GM10248 (cell line): ENCODE measurements at places on chromosomes 16 and 17.

DNA sequence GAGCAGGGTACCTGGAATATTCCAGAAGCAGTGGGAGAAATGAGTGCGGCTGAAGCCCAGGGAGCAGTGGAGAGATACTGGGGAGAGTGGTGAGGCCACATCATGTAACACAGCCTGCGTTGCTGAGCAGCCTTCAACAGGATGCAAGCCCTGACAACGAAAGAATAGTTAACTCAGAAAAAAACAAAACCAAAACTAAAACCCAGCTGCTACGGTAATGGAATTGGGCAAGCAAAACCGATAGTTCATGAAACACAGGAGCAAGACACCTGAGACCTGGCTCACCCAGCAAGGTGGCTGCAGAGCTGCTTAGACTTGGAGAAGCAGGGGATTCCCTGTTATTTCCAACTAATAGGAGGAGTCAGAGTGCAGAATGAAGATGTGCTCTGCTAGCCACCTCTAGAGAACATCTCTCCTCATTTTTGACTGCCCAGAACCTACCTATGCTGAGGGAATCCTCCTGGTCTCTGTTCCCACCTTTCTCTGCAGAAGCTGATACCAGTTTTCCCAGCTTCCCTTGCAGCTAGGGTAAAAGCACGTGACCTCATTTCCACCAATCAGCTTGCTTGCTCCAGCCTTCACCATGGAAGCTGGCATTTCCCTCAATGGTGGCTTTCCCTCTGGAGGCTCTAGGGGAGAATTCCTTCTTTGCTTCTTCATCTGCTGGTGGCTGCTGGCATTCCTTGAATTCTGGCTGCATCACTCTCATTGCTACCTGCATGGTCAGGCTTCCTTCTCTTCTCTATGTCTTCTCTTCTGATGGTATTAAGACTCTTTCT, 59.4 kb upstream of the XYLT1 start:
- peak; percentile 59 for DNase-seq

DNA sequence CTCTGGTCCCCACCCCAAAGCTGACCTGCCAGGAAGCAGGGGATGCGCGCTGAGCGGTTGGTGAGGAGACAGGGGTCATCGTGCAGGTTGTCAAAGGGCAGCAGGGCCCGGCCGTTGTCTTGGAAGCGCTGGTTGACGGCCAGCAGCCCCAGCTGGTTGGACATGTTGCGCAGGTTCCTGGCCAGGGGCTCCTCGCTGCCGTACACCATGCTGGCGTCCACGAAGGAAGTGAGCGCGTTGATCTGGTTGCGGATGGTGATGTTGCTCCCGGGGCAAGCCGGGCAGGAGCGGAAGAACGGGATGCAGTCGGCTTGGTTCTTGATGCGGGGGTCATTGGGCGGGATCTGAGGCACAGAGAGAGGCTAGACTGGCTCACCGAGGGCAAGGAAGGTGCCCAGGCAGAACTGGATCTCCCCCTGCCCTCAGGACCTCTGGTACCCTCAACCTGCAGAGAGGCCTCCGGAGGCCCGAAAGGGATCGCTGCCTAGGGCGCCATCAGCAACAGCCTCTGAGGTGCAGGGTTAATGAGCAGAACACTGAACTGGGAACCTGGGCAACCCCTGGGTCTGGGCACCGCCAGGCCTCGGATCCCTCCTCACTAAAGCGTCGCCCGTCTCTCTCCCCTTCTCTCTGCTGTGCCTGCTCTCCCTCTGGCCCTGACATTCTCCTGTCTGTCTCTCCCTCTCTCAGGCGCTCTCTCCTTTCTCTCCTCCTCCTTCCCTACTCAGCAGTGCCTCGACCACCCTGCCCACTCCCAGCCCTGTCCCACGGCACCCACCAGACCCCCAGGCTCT, 2.7 kb downstream of the MPO start:
- peak; percentile 22 for DNase-seq

DNA sequence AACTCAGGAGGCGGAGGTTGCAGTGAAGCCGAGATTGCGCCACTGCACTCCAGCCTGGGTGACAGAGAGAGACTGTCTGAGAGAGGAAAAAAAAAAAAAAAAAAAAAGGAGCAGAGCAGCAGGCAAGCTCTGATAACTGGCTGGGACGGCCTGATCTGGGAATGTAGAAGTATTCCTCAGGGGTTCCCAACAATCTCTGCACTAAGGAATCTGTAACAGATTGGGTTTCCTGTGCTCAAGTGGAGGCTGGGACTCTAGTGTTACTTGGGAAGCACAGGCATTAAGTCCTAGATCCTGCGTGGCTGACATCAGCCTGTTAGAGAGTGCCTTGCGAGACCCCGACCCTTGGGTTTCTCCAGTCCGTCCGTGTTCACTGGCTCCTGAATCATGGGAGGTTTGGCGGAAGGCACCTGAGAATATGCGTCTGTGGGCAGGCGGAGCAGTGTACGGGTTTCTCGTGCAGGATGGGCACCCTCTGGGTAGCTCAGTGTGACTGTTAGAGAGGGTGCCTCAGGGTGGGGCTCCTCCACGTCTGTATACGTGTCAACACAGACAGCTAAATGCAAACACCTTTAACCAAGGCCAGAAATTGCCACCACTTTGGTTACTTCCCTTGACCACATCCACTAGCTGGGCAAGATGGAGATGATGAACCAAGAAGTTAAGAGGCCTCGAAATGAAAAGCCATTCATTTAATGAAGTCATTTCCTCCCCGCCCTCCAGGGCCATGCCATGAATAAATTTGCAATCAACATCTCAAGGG, 174.9 kb upstream of the RPL38 start:
- no peak for DNase-seq

GRCh38 chr16:87712184-87712762, 53.5 kb downstream of the KLHDC4 start:
- DNase-seq = no peak

GRCh38 chr17:19260958-19261357, 23.8 kb downstream of the EPN2 start:
- DNase-seq = no peak

DNA sequence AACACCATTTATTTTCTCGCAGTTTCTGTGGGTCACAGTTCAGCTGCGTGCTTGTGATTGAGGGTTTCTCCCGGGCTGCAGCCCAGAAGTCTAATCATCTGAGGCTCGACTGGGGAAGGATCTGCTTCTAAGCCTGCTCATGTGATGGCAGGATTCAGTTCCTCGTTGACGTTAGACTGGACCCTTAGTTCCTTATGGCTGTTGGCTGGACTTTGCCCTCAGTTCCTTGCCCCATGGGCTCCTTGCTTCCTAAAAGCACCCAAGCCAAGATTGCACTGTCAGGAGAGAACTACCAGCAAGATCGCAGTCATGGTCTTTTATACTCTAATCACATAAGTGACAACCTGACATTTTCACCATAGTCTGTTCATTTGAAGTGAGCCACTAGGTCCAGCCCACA, 250.0 kb downstream of the PRKCA start:
- DNase-seq = no peak

GRCh38 chr17:68892658-68893057, 62.5 kb downstream of the ABCA8 start:
- DNase-seq = no peak

DNA sequence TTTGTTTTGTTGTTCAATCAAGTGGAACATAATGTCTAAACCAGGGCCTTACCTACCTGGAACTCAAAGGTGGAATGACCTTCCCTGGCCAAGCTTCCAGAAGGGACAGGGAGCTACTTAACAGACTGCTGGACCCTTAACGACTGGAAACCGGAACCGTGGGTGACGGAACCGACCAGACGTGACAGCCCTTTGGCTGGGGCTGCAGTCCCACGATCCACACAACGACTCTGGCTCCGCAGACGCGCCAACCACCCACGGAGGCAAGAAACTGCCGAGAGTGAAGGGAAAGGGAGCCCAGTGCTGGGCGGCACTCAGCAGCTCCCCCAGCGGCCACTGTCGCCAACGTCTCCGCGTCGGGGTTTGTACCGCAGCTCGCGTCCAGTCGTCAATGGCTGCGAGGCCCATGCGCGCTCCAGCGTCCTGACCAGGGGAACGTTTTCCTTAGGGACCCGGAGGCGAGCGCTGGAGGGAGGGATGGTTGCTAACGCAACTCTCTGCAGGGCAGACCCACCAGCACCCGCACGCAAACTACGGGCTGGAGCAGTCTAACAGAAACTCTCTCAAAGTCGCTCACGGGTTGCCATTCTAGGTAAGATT, 5.5 kb upstream of the KIF22 start:
- DNase-seq = peak; percentile 79

- DNase-seq = no peak
Measured at GRCh38 chr16:55662644-55663031, 6.8 kb downstream of the SLC6A2 start.

DNA sequence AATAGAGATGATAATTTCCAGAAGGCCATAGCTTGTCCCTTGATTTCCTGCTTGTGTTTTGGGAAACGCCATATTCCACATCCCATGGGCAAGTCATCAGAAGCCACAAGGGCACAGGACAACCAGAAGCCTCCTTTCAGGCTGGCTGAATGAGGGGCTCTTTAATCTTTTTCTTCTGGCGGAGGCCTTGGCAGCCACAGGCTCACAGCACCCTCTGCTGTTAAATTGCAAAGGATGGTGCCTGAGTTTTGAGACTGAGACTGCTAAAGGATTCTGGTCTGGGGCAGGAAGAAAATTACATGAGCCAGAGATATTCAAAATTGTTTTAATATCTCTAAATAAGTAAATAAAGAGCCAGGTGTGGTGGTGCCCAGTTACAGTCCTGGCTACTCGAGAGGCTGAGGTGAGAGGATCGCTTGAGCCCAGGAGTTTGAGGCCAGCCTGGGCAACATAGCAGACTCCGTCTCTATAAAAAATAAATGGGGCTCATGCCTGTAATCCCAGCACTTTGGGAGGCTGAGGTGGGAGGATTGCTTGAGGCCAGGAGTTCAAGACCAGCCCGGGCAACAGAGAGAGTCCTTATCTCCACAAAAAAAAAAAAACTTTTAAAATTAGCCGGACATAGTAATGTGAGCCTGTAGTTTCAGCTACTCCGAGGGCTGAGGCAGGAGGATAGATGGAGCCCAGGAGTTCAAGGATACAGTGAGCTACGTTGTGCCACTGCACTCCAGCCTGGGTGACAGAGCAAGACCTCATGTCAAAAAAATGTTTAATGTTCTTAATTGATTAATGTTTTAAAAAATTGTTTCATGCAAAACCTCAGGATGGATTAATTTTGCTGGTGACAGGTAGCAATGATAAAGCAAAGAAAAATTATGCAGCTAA, 26.3 kb downstream of the AARSD1 start:
- peak; percentile 56 for DNase-seq

GRCh38 chr16:72921620-72922019, 126.3 kb downstream of the ZFHX3 start:
- DNase-seq = no peak

DNA sequence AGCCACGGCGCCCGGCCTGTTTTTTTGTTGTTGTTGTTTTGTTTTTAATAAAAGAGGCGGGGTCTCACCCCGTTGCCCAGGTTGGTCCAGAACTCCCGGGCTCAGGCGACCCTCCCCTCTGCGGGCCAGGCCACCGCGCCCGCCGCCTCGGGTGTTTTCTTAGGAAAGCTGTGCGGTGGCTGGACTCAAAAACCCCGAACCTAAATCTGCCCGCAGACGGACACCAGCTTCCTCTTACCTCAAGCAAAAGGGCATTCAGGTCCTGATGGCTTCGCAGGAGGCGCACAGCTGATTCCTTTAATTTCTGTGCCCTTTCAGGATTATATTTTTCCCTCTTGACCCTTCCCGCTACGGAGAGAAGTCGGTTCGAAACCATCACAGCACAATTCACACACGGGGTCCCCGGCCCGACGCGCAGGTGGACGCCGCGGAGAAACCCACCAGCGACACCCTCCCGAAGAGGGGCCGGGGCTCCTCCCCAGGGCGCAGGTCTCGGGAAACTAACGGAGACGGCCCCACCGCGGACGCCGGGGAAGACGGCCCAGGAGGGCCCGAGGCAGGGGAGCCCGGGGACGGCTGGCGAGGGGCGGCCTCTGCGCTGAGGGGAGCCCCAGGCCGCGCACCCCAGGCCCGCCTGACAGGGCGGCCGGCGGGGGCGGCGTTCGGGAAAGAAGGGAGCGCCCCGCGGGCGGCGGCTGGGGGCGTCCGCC, 653 bp downstream of the FANCA start:
- DNase-seq = peak; percentile 52

- no peak for DNase-seq
Measured at GRCh38 chr17:13393841-13394710, 207.7 kb downstream of the HS3ST3A1 start.

DNA sequence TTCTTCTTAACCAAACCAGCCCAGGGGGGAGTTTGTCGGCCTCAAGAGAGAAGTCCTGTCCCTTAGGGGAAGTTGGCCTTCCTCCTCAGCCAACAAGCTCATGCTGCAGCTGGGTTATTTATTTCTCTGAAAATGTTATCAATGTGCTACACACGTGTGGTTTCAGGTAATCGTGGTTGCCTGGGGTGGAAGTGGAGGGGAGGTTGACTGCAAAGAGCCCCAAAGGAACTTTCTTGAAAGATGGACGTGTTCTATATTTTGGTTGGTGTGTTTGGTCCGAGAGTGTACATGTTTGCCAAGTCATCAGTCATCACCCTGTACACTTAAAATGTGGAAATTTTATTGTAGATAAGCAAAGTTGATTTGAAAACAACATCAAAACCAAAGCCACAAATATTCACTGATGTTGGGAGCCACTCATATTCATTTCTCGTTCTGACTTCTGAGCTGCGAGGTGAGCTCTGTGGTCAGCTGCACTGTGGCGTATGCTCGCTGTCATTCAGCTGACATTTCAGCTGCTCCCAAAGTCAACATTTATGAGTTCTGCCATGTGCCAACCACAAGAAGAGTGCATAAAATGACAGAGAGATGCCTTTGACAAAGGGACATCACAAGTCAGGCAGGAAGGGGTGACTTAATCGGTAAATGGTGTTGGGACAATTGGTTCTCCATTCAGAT, 26.5 kb upstream of the ADGRG1 start:
- DNase-seq = peak; percentile 69

DNA sequence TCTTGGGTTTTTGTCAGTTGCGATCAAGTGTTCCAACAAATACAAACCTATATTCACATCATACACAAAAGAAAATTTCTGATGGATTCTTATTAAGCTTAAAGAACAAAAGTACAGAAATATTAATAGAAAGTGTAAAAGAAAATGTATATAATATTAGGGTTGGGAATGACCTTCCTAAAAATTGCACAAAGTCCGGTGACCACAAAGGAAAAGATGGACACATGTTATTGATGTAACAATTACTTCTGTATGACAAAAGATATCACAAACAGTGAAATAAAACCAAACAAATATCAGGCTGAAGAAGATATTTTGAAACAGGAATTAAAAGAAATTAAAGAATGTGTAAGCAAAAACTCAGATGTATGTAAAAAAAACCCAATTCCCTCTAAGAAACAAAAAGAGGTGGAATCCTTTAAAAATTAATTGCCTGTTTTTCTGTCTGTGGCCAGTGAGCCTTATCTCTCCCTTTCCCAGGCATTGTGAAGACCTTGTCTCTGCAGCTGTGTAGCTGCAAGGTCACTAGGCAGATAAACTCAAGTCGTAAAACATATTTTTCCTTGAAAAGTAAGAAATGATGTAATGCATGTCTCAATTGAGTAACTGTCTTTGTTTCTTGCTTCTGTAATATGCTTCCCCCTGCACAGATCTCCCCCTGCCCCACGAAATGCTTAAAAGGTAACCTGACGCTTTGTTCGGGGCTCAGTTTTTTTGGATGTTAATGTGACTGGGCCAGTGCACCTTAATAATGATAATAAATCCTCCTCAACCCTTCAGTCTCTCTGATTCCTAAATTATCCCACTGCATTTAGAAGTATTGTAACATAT, 2.8 kb downstream of the ST6GALNAC1 start:
- no peak for DNase-seq

- DNase-seq = no peak
Measured at GRCh38 chr17:78746263-78746948, 35.7 kb downstream of the CYTH1 start.
